ENCODE measurements at places on chromosomes 6 and 20.

DNA sequence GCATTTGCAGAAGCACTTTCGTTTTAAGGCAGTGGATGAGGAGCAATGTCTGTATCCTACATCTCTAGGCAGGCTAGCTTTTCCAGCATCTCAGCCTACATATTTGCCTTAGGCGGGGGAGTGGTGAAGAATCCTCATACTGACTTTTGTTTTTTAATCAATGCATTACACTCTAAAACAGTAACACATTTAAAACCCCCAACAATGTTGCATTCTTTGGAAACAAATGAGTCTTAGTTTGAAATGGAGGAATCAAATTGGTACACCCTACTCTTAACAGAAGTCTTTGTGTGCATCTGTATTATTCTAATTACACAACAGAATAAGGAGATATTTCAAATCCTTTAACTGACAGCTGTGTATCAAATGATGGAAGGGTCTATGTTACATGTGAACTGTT is 9.0 kb downstream of the NKAIN2 start:
- no peak for DNase-seq

- DNase-seq, result no peak
Measured at GRCh38 chr6:13006578-13007300, 290.2 kb downstream of the PHACTR1 start.

GRCh38 chr6:82866446-82866845 is 199.2 kb downstream of the UBE3D start:
- no peak for DNase-seq

DNA sequence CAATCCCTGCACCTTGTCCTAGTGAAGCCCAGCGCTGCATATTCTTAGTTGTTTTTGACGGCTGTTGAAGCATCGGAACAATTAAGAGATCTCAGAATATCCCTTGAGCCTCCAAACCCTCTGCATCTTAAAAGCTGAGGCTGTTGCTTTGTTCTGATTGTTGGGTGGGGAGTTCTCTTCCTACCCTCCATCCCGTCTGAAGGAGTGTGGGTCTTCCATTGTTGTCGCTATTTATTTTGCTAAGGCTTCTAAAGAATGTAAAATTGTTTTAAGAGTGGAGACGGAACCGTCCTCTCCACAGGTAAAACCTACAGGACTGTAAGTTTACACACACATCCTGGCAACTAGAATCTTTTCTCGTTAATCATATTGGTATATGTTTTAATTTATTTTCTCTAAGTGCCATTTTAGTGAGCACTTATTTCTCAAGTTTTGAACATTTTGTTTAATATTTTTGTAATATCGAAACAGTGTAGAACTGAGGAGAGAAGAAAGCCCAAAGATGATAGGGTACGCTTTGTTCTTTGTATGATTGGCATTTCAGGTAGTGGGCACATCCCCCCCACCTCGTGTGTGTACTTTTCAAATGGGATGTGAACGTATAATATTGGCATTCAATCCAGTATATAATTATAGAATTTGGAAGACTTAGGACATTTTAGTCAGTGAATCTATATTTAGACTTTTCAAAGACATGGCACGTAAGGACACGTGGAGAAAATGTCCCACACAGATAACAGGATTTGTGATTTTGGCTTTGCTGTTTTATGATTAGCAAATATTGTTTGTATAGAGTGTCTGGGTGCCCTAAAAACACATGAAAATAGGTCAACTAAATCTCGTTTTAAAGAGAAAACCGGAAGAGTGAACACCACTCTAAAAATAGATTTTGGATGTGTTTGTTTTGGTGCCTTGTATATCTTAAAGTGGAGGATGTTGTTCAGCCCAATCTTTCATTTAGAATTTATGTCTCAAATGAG is 1.3 kb downstream of the RNF146 start:
- DNase-seq, result no peak

- DNase-seq, result no peak
Measured at GRCh38 chr6:29951882-29952281, 9.6 kb downstream of the HLA-A start.

- no peak for DNase-seq
Measured at GRCh38 chr6:150991487-150991886, 126.0 kb downstream of the MTHFD1L start.

- no peak for DNase-seq
Measured at GRCh38 chr20:18831830-18832499, 18.4 kb downstream of the SCP2D1 start.

- DNase-seq, result no peak
Measured at GRCh38 chr6:22254886-22255285, 42.0 kb downstream of the PRL start.

- no peak for DNase-seq
Measured at GRCh38 chr6:63813566-63814120, 178.0 kb downstream of the PHF3 start.

DNA sequence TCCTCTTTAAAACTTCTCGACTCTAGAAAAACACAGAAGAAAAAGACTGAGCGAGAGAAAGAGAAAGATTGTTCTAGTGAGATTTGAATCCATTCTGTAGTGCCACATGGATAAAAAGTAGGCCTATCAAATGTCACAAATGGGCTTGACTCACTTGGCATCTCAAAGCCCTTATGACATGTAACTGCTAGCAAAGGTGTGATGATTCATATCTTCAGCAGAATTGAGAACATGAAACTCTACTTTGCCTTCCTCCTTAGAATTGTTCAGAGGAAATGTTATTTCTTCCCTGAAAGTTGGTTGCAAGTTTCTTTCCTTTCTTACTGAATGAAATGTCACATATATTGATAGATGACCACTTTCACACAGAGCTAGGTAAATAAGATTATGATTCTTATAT is 40.4 kb upstream of the DUSP22 start:
- no peak for DNase-seq
